H9 (cell line): ENCODE measurements at places on chromosomes 13 and 19.
A peak's percentile ranks its signal among the peaks of the same experiment; 100 is the strongest.

DNA sequence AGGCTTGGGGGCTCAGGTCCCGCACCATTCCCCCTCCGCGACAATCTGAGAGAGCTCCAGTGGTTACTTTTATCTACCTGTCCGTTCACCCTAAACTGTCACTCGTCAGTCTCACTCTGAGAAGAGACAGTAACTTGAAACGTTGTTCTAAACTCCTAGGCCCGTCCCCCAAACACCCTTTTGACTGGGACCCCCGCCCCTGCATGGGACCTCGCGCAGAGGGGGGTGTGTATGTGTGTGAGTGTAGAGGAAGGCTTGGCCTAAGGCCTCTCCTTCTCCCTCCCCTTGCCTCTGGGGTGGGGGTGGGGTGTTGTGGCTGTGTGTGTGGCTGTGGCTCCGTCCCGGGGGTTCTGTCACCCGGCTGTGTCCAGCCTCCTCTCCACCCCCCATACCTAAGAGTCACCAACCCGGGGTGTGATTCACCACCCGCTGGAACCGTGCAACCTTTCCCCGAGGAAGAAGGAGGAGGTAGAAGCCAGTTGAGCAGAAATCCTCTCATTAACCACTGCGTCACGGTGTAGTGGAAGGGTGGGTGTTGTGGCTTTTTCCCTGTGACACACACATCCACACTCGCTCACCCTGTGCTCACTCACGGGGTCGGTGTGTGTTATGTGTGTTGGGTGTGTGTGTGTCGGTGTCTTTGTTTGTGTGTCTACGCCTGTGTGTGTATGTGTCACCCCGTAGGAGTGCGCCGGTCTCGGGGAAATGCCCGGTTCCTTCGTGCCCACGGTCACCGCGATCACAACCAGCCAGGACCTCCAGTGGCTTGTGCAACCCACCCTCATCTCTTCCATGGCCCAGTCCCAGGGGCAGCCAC is 2.4 kb downstream of the FOSB start:
- no peak for DNase-seq

- peak; percentile 30 for DNase-seq
These were observed 949 bp upstream of the ZNF260 start for GRCh38 chr19:36528921-36529518.

DNA sequence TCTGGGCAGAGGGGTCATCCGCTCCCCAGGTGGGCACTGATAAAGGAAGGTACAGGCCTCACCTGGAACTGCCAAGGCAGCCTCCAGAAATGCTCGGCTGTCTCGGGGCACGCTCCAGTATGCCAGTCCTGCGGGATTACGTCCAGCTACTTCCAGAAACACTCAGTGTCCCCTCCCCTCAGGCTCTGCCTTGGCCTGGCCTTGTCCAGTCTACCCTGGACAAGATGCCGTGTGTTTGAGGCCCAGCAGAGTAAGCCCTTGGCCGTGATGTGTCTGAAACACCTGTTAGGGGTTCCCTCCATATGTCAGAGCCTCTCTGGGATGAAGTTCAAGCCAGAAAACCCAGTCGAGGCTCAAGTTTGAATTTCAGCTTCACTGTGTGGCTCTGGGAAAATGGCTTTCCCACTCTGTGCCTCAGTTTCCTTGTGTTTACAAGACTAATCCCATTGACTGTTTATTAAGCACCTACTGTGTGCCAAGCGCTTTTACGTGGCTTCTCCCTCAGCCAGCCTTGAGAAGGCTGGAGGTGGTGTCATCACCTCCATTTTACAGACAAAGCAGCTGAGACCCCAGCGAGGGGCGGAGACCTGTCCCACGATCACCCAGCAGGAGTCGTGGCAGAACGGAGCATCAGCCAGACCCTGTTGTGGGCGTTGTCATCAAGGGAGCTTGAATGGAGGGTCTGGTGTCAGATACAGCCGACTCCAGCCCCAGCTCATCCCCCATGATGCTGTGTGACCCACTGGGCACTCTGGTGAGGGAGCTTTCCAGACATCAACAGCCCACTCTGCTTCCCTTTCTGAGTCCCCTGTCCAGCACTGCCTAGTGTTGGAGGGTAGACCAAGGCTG is 2.0 kb upstream of the PIK3R2 start:
- DNase-seq = no peak

DNA sequence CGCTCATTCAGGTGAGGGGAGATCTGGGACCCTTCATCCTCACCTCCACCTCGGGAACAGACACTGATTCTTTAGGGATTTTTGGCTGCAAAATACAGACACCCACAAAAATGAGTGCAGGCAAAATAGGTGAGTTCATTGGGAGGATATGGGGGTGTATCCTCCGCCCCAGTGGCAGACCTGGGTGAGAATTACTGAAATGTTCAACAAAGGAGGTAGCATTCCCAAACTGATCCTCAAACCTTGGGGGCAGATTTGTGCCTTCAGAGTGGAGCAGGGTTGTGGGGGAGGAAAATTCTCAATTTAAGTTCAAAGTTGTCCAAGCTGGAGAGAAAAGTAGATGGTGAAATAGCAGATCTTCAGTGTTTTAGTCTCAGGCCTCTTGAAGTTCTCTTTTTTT is 31.3 kb upstream of the SIN3B start:
- no peak for DNase-seq

- DNase-seq = no peak
These were observed 21.5 kb downstream of the C13orf46 start for GRCh38 chr13:113952151-113952982.

DNA sequence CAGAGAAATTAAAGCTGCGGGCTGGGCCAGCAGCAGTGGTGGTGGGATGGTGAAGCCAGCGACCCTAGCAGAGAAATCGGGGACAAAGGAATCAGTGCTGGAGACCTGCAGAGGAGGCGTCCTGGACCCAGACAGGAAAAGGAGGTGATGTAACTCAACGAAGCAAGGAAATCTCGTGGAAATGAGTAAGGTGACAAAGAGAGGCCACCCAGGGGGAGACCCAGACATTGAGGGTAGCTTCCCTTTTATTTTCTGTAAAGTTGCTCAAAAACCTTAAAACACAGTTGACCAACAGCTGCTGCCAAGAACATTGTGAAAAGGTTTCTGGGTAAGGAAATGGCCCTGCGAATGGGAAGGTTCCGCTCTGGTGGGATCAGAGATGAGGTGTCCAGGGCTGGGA is 13.3 kb upstream of the RETN start:
- no peak for DNase-seq

DNA sequence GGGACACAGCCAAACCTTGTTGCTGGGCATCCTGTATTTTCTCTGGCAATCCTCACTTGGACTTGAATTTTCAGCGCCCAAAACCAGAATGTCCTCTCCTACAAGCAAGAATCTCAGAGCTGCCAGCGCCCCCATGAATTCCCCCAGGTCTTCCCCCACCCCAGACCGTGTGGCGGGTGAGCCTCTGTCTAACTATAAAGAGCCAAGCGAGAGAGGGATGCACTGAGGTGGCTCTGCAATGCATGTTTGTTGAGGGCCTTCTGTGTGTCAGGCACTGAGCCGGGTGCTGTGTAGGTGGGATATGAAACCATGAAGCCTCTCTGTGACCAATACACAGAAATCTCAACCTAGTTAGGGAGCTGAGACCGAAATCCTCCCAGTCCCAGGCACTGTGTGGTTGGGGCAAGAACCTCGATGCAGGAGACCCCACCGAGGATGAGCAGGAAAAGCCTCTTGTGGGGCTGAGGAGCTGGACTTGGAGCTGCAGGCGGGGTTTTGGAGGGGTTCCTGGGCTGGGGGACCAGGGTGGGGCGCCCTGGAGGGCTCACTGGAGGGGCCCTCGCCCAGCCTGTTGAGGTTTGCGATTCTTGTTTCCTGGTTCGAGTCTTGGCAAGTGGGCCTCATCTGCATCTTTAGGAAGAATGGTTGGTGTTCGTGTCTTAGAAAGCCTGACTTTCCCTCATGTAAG is 12.4 kb upstream of the PROZ start:
- DNase-seq = peak; percentile 18

DNA sequence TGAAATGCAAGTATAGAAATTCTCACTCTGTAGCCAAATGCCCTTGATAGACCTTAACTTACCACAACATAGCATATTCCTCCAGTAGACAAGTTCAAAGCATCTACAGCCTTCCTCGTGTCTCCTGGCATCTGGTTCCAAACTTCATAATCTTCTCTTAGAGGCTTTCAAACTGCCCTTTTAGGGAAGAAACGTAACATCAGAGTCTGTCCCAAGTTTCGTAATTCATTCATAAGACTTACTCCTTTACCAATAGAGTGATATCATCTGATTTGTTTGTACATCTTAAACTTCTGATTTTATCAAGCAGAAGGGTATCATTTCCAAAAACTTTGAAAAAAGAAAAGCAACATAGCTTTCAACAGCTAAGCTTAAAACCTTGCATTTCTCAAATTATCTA is 137.4 kb downstream of the SPRY2 start:
- no peak for DNase-seq

GRCh38 chr13:98048265-98048664 is 94.6 kb upstream of the FARP1 start:
- no peak for DNase-seq

GRCh38 chr13:37226971-37227370 is 121.5 kb upstream of the CSNK1A1L start:
- DNase-seq = no peak

DNA sequence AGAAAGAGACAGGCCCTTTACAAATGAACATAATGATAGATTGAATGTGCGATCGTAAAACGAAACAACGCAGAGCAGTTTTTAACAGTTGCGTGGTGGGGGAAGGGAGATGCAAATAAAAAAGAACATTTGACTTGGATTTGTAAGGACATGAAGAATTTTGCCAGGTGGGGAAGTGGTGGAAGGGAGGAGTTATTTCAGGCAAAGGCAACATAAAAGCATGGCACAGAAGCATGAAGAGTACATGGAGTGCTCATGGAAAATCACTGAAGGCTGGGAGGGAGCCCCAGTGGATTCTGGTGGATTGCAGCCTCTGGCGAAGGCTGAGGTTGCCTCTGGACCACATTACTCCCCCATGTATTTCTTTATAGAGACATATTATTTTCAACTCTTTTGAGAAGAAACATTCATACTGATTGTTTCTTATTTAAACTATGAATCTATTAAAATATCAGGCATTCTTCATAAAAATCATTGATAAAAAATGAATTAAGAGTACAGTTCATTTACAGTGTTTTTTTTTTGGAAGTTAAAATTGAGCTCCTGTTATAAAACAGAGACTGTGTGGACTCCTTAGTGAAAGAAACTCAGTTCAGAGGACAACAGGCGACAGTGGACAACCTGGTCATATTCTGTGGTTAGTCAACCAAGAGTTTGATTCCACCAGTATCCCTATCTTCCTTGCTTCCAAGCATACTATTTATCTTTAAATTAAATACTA is 57.5 kb downstream of the STARD13 start:
- DNase-seq = no peak

- DNase-seq = no peak
These were observed 10.4 kb upstream of the GIPR start for GRCh38 chr19:45657520-45658167.

GRCh38 chr13:71457645-71458044 is 409.4 kb downstream of the DACH1 start:
- no peak for DNase-seq

DNA sequence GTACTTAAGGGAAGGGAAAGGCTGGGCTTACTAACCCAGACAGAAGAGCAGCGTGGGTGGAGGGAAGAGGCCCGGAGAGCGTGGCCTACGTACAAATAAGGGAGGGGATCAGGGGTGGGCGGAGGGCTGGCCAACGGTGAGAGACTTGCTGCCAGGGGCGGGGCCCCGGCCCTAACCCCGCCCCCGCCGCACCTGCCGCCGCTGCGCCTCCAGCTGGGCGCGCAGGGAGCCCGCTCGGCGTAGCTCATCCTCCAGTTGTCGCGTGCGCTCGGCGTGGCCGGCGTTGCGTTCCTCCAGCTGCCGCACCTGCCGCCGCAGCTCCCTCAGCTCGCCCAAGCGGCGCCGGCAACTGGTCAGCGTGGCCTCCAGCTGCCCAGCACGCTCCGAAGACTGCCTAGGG is 5.7 kb downstream of the HOOK2 start:
- DNase-seq = peak; percentile 93

GRCh38 chr19:35592226-35592625 is 6.3 kb downstream of the PMIS2 start:
- DNase-seq = peak; percentile 64

- no peak for DNase-seq
These were observed 339.1 kb downstream of the FGF9 start for GRCh38 chr13:22009937-22010336.

GRCh38 chr19:34189917-34190425 is 17.7 kb downstream of the LSM14A start:
- DNase-seq = no peak

GRCh38 chr19:8478598-8478997 is 23.8 kb downstream of the PRAM1 start:
- DNase-seq = no peak

GRCh38 chr19:32642771-32643170 is 32.2 kb downstream of the ANKRD27 start:
- no peak for DNase-seq

- DNase-seq = no peak
These were observed 753 bp downstream of the ZNF235 start for GRCh38 chr19:44303976-44304568.

GRCh38 chr19:40663695-40664692 is 26.5 kb downstream of the NUMBL start:
- DNase-seq = no peak

GRCh38 chr19:54670576-54671357 is 8.0 kb downstream of the LILRB4 start:
- no peak for DNase-seq

GRCh38 chr13:30234619-30235162 is 72.7 kb downstream of the KATNAL1 start:
- no peak for DNase-seq

DNA sequence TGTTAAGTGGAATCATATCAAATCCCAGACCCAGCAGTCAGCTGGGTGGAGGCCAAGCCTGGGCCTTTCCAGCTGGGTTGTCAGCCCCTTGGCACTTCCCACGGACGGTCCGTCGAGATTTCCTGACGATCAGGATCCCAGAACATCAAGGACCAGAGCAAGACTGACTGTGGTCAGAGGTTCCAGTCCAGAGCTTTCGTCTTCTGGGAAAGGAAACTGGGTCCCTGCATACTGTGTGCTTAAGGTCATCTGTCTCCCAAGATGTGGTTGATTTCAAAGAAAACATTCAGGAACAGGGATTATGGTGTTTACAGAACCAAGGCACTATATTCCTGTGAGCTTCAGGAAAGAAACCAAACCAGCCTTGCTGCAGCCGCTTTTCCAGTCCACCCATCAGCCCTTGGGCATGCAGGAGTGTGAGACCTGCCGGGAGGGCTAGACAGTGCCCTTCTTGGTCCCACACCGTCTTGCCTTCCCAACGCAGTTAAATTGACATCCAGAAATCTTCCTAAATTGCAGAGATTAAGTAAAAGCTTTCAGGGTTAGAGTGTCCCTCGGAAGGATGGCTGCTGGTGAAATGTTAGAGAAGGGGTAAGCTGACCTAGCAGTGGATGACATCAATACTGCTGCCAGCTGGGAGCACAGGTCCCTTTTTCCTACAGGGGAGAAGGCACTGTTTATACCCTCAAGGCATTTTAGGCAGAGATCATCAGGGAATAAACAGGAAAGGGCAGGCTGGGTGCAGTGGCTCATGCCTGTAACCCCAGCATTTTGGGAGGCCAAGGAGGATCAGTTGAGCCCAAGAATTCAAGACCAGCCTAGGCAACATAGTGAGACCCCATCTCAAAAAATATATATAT is 5.0 kb upstream of the C19orf33 start:
- no peak for DNase-seq

GRCh38 chr19:10882108-10882457 is 10.7 kb downstream of the CARM1 start:
- no peak for DNase-seq

GRCh38 chr19:12825254-12826131 is 8.9 kb downstream of the RTBDN start:
- DNase-seq = peak; percentile 93
